ENCODE measurements at places on chromosomes 5 and 9.

- DNase-seq, result no peak
Measured at GRCh38 chr9:136974817-136975535, 2.3 kb upstream of the PTGDS start.

- DNase-seq, result no peak
Measured at GRCh38 chr5:1440098-1440493, 5.1 kb downstream of the SLC6A3 start.

DNA sequence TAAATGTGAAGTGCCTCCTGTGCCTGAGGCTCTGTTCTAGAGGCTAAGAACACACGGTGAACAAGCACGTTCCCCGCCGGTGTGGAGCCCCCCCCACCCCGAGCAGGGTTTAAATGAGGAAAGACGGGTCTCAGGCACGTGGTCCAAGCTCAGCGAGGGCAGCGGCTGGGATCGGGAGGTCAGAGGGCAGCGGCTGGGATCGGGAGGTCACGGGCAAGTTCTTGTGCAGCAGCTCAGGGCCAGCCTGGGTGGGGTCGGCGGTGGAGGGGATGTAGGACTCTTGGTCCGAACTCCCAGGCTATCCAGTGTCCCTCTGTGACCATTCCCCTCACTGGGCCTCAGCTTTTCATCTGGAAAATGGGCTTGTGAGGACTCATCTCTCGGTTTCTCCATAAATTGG is 2.7 kb upstream of the GBGT1 start:
- DNase-seq, result no peak

GRCh38 chr5:146034127-146034526 is 71.2 kb downstream of the PLAC8L1 start:
- DNase-seq, result no peak

GRCh38 chr5:109788596-109788995 is 98.9 kb downstream of the MAN2A1 start:
- DNase-seq, result no peak

DNA sequence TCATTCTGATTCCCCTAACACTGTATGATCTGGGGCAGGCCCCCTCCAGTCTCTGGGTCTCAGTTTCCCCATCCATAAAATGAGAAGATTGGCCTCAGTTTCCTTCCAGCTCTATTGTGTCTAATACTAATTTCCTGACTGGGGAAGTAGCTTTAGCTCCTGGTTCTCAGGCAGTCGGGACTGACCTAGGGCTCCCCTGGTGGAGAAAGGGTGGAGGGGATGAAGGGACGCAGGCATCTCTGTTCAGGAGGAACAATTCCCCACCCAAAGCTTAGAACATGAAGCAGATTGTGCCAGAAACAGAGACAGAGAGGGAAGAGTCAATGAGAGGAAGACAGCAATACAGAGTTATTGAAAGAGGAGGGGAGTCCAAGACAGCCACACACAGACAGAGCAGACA is 14.2 kb upstream of the PTGS1 start:
- DNase-seq, result no peak

DNA sequence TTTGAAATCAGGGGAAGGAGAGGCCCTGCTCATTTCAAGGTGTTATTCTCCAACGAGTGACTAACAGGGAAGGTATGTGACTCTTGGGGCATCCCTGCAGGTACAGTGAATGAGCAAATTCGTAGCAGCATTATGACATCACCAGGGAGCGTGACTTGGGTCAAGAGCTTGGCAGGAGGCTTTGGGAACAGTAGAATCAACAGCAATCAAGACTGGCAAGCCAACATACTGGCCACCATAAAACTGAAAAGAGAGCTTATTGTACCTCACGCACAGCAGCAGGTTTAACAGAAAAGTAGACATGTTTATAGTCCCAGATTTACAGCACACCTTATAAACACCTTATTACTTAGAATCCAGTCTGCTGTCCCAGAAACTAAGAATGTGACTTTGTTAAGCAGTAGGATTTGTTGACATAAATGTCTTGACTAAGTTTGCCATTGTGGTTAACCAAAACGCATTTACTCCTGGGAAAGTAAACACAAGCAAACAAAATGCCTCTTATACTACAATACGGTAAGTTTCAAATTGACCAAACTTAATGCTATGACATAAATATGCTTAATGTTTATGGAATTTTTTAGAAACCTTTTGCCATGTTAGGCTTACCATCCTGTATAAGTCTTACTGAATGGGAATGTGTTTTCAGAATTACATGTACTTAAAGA is 297.8 kb downstream of the NPR3 start:
- DNase-seq, result no peak

GRCh38 chr5:149366169-149366729 is 8.4 kb downstream of the PCYOX1L start:
- DNase-seq, result no peak

DNA sequence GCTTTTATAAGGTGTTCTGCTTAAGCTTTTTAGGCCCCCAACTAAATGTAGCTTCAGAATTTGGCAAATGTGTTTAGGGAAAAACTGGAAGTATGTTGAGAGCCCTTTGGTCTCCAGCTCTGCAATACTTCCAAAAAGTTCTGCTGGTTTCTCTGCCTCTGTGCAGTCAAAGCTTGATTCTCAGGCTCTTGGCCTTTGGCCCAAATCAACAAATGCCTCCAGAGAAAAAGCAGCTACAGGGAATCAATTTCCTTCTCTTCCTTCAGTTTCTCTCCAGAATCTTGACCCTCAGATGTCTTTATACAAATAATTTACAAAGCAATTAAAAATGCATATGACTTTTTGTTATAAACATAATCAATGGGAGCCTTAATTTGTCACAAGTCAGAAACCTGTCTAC is 235.7 kb downstream of the COMMD10 start:
- no peak for DNase-seq

- DNase-seq, result no peak
Measured at GRCh38 chr5:145579301-145579700, 255.8 kb downstream of the PRELID2 start.

GRCh38 chr5:19538607-19539006 is 449.4 kb downstream of the CDH18 start:
- no peak for DNase-seq

DNA sequence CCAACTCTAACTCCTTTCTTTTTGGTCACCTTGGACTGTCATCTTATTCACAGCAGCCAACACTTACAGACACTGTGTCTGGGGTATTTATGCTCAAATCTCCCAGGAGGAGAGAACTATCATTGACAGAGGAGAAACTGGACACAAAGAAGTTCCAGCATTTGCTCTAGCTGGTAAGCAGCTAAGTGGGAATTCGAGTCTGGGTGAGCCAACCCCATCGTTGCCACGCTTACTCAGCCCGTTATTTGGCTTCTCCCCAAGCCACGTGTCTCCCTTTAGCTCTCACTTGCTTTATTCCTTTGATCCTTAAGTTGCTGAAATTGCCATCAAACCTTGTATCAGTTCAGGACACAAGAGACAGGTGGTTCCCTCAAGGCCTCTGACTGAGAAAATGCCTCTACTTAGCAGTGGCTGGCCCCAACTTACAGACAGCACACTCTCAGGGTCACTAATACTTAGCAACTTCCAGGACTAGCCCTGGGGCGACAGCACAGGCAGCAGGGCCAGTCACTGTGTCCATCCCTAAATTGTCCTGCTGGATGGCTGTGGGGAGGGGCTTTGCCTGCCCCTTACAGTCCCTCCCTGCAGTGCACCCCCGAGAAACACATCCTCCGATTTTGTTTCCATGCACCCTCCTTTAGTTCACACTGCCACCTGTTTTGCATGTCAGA is 1.4 kb downstream of the SLC36A2 start:
- DNase-seq, result no peak

DNA sequence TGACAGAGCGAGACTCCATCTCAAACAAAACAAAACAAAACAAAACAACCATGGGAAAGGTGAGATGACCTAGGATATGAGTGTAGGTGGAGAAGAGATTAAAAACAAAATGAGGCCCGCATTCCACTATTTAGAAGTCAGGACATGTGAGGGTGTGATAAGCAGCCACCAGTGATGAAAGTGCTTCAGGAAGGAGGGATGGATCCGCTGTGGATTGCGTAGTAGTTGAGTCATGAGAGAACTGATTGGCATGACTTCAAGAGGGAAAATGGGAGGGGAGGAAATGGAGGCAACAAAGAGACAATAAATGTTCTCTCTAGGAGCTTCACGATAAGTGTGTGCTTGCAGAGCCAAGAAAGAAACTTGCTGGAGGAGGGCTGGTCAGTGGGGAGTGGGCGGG is 367.6 kb downstream of the ARL15 start:
- DNase-seq, result no peak

DNA sequence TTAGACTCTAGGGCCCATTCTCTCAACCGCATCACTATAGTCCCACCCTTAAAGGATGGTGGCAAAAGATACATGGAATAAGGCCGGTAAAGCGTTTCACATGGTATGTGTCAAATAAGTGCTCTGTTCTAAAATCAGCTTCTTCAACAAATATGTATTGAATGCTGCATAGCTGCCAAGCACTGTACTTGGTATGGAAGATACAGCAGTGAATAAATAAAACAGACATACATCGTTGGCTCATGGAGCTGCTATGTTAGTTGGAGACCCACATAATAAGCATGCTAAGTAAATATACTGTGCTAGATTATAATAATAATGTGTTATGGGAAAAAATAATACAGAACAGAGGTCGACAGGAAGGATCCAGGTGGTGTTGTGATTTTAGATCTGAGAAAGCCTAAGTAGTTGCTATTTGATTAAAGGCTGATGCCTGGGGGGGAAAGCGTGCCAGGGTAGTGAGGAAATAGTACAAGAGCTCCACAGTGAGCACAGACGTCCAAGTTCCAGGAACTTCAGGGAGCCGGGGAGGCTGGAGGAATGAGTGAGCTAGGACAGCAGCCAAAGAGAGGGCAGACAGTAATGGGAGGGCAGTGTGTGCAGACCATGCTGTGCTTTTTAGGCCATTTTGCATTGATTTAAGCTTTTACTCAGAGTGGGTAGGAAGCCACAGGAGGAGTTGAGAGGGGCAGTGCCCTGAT is 93.7 kb downstream of the JAKMIP2 start:
- no peak for DNase-seq

- DNase-seq, result no peak
Measured at GRCh38 chr5:43409809-43410271, 2.4 kb downstream of the CCL28 start.

DNA sequence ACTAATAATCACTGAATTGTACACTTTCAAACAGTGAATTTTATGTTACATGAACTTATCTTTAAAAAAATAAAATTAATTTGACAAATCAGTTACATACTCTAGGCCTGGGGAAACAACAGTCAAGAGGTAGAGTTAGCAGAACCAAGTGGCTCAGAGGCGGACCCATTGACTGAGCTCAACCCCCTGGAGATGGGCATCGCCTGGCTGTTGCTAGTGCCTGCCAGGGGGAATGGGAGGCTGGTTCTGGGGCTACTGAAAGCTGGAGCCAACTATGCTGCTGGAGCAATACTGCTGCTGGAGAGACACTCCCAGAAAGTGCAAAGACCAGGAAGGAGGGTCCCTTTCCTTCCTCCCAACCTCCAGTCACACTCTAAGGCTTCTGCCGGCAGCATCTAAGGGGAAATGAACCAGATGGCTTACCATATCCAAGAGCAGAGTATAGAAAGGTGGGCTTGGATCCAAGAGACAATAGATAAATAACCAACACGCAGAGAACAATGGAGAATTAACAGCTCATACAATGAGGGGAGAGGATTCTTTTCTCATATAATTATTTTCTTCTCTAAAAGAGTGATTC is 40.3 kb upstream of the ANKRD55 start:
- DNase-seq, result no peak

DNA sequence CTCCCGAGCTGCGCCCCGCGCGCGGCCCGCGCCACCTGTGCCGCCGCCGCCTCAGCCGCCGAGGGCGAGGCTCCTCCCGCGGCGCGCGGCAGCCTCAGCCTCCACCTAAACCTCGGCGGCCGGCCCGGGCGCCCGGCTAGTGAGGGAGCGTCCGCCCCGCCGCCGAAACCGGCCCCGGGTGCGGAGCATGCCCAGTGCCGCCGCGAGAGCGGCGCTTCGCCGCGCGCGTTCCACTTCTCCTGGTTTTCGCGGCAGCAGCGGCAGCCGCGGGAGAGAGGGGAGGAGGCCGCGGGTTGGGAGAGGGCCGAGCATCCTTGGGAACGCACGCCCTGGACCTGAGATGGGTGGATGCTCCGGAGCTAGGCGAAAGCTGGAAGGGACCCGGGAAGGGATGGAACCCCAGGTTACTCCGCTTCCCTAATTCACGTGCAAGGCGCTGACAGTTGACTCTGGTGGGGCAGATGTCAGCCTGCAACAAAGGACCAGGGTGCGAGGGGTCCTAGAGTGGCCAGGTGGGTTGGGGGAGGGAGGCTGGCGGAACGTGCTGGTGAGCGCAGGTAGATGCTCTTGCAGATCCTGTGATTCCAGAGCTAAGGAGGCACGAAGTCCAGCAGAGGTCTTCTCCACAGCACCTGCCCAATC is at the start of gene CTNND2:
Gene CTNND2 (minus strand): TSS at position 182 of the 642 bp plus-strand sequence. CDS start 593 bp downstream, outside the sequence.
- no peak for DNase-seq

DNA sequence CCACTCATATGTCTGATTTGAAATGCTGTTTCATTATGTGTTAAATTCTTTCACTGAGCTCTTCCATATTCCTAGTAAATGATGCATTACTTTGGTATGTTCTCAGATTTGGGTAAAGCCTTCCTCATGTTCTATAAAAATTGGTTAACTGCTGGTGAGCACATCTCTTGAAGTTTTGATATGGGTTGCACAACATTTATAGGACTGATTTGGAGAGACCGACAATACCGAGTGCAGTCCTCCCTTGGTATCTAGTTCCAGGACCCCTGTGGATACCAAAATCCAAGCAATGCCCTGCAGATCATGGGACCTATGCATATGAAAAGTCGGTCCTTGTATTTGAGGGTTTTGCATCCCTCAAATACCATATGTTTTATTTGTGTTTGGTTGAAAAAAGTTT is 37.8 kb downstream of the WDR36 start:
- no peak for DNase-seq

DNA sequence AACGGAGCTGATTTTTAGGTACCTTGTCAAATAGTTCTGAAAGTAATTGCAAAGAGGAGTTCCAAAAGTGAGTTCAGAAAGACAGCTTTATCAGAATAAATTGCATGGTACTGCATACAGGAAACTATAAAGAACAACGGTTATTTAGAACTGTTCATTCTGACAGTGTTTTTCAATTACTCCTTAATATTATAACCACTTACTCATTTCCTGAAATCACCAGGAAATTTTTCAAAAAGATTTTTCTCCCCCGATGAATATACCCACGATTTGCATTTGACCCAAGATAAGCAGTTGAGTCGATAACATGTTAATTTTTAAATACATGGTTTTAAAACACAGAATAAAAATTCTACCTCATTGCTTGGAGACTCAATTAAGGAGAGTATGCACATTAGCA is 9.4 kb downstream of the DOCK8 start:
- no peak for DNase-seq

DNA sequence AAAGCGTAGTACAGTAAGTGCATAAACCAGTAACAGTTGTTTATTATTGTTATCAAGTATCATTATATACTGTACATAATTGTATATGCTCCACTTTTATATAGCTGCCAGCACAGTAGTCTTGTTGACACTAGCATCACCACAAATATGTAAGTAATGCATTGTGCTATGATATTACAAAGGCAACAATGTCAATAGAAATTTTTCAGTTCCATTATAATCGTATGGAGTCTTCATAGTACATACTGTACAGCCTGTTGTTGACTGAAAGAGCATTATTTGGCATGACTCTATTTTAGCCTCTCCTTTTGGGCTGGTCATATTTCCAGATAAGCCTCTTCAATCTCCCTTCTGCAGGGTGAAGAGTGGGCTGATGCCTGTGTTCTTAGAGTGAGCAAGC is 40.4 kb downstream of the CFAP95 start:
- DNase-seq, result no peak
